Sciatic nerve (tissue), 2 donors: ENCODE measurements at places on chromosomes 11 and 22. TPM values are rescaled to one million over a fixed set of nuclear protein-coding genes. Genes with fewer than 3 reads are reported as not detected.

TPBGL gene
- total RNA-seq, result 0.31 TPM

ACRV1 gene
- not detected for total RNA-seq

RASGRP2 gene
- 39.7 TPM for total RNA-seq

DNA sequence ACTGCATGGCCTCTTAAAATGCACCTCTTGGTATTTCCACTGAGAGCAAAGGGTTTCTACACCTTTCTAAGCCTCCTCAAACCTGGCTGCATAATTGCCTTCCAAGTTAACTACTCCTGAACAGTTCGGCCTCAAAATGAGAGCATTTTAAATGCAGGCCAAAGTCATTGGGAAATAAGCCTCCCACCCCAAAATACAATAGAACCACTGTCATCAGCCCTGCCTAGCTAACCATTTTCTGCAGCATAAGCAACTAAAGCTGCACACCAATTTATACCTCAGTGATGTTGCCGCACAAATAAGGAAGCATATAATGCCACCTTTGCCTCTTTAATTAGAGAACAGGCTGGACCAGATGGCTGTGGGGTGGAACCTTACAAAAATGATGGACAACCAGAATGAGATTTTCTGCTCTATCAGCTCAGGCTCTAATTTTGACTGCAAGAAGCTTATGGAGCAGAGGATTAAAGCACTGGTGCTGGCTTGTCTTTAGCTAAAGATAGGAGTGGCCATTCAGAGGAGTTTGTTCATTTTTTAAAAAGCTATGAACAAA, 4.3 kb downstream of the TOB2 start:
- no peak for DNase-seq

DNA sequence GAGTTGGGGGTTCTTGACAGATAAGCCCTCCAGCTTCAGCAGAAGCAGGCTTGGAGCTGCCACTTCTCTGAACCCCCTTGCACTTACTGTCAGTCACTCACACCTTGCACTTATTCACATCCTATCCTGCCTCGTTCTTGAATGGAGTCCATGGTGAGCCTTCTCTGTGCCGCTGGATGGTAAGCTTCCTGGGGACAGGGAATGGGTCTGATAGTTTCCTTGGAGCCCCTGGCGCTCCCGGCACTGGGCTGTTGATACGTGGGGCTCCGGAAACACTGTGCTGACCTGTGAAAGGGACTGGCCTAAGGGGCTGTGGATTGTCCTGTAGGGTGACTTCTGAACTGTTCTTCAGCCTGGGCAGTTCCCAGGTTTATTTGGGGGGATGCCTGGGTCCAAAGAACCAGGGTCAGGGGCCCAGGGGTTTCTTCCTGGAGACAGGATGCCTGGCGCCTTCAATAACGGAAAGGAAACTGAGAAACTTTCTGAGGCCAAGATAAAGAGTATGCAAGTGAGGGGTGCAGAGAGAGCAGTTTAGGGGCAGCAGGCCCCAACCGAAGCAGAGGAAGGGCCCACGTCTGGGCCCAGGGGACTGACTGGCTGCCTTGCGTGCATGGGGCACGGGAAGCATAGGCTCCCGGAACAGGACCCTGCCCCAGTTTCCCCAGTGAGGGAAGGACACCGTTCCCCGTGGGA, 709 bp upstream of the ST3GAL4 start:
- DNase-seq, result no peak

- no peak for DNase-seq
Observed at GRCh38 chr11:95695181-95695580, 94.4 kb downstream of the FAM76B start.

GRCh38 chr11:12411806-12412727, 34.7 kb downstream of the PARVA start:
- DNase-seq, result peak; percentile 77

- peak; percentile 48 for DNase-seq
Observed at GRCh38 chr11:2572491-2573239, 127.1 kb downstream of the KCNQ1OT1 start.

DNA sequence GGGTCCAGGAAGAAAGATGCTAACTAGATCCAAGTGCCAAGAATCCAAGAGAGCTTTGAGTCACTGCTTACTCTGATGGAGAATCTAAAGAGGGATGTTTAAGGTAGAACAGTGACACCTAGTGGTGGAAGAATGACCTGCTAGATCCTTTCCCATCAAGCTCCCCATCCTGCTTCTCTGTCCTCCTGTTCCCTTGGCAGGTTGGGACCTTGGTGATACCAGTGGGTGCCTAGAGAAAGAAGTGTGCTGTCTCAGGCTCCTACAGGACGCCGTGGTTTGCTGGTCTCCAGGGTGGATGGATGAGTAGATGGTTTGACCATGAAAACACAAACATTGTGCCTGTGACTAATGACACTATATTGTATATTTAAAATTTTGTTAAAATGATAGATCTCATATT, 383.7 kb downstream of the TMEM135 start:
- DNase-seq, result no peak

DNA sequence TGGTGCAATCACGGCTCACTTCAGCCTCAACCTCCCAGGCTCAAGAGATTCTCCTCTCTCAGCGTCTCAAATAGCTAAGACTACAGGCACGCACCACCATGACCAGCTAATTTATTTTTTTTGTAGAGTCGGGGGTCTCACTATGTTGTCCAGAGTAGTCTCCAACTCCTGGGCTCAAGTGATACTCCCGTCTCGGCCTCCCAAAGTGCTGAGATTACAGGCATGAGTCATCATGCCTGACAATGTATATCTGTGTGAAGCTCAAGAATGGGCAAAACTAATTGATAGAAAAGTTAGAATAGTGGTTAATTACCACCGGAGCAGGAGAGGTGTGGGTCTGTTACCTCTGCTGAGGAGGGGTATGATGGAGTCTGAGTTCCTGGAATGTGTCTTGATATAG, 9.1 kb upstream of the SLC43A3 start:
- DNase-seq, result no peak

DNA sequence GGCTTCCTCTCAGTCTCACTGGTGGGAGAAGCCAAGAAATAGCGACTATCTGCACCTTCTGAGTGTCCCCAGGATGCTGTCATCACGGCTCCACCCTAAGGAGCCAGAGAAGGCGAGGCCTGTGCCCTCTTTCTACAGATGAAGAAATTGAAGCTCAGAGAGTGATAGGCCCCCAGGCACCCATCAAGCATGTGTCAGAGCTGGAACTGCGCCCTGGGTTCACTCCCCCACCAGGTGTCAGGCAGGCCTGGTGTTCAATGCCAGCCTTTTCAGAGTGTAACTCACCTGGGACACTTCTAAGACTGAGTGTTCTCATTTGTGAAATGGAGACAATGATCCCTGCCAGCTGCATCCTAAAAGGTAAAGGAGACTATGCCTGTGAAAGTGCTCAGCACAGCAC, 127.3 kb upstream of the SEZ6L start:
- no peak for DNase-seq
